Activated T-helper 2 cell treated with anti-CD3 and anti-CD28 coated beads, Interferon-gamma antibody, Interleukin-2, Interleukin-4, amounts not matched to agents 10 μg/mL and 5 μg/mL and 100 μg/mL, durations not matched to agents 14 hours and 24 hours and 36 hours (primary cell): ENCODE measurements at places on chromosomes 3 and 15. TPM values are rescaled to one million over a fixed set of nuclear protein-coding genes. Genes with fewer than 3 reads are reported as not detected.
A peak's percentile ranks its signal among the peaks of the same experiment; 100 is the strongest.

DNA sequence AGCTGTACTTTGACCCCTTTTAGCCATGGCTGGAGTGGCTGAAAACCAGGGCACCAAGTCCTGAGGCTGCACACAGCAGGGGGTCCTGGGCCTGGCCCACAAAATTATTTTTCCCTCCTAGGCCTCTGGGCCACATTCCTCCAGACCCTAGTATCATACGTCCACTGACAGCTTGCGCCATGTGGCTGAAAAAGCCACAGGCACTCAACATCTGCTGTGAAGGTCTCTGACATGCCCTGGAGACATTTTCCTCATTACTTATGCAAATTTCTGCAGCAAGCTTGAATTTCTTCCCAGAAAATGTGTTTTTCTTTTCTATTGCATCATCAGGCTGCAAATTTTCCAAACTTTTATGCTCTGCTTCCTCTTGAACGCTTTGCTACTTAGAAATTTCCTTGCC is 239.0 kb downstream of the SQOR start:
- H3K27me3 ChIP-seq = no peaks in the 10 kb centered on the region
- no peaks in the 10 kb centered on the region for H3K36me3 ChIP-seq
- H3K4me3 ChIP-seq = no peak overlapping the region
- no peak overlapping the region for H3K27ac ChIP-seq

DNA sequence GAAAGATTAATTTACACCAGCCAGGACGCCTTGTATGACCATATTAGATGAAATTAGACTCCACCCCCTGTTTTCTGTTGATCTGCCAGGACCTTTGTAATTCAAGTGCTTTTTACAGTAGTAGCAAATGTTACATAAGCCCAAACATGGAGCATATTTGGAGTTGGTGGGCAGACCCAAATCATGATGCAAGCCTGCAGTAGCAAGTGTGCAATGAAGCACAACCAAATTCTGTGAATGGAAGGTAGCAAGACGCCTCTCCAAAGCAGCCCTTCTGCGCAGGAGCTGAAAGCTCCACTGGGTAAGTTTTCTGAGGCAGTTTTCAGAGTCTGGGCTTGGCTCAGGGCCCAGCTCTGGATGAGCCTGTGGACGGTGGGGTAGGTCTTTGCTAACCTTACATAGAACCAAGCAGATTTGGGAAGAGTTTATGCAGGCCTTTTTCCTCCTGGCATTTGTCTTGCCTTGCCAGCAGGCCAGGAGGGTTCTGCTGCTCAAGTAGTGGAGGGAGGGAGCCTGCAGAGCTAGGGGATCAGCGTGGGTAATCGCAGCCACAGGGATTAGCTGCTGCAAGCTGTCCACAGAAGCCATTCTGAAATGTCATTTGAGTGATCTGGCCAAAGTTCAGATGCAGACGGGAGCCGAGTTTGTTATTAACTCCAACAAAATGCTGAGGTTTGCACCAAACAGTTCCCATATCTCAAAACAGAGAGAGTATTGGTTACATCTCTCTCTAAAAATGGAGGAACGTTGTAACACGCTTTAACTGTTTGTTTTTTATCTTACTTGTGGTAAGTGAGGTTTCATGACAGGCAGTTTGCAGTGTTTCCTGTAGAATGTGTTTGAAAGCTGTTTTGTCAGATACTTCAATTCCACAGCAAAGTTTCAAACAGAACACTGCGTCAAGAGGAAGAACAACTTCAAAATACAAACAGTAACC is 55.4 kb downstream of the PSMD6 start:
- H3K4me3 ChIP-seq = peak overlapping the region; percentile 81
- H3K27ac ChIP-seq = peak overlapping the region; percentile 93
- H3K27me3 ChIP-seq = no peaks in the 10 kb centered on the region
- H3K36me3 ChIP-seq = peaks cover 13% of the 10 kb centered on the region
- peaks cover 84% of the 10 kb centered on the region for H3K4me1 ChIP-seq
- DNase-seq = peak; percentile 33

The ZBED2 gene
- 543 and 546 TPM in 2 replicates for total RNA-seq

GRCh38 chr3:99232696-99233095 is 331.2 kb upstream of the DCBLD2 start:
- H3K36me3 ChIP-seq = no peaks in the 10 kb centered on the region
- no peak overlapping the region for H3K27ac ChIP-seq
- DNase-seq = no peak
- H3K4me3 ChIP-seq = no peak overlapping the region
- H3K4me1 ChIP-seq = no peaks in the 10 kb centered on the region
- no peaks in the 10 kb centered on the region for H3K27me3 ChIP-seq

The RBP2 gene
- not detected in 2 replicates for total RNA-seq

DNA sequence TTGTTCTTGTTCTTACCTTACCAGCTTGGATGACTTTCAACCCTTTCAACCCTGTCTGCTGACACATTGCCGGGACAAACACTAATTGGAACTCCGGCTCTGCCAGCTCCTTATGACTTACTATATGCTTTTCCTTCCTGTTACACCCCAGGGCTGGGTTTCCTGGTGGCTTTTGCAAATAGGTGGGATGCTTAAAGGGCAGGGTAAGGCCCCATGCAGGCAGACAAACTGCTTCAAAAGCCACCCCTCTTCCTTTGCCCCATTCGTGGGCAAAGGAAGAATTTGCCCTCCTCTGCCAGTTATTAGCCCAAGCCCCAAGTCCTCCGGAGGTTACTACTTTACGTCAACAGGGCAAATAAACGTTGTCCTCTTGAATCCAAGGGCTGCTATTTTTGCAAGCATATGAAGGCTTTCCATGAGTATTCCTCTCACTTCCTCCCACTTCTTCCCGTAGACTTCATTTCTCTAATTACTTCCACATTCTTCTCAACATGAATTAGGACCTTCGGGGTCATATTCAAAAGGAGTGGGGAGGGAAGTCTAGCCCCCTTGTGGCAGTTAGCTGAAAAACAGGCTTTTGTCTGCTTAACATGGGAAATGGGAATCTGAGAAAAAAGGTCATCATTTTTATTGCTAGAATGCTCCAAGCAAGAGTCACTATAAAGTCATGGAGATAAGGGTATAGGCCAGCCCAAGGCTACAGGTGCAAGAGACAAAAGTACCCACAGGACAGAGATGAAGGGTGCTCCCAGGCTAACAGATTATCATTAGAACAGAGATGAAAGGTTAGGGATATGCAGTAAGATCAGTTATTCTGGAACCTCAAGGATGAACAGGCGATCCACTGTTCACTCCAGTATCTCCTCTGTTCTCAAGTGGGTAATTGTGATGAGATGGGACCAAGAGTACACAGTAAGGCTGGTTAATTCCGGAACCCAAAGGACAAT is 56.3 kb upstream of the FSTL1 start:
- no peak overlapping the region for H3K4me3 ChIP-seq
- peaks cover 1% of the 10 kb centered on the region for H3K27me3 ChIP-seq
- no peaks in the 10 kb centered on the region for H3K36me3 ChIP-seq
- no peak for DNase-seq

The C3orf85 gene
- not detected in 2 replicates for total RNA-seq
